ENCODE measurements at places on chromosomes 7 and 10.
A peak's percentile ranks its signal among the peaks of the same experiment; 100 is the strongest.

DNA sequence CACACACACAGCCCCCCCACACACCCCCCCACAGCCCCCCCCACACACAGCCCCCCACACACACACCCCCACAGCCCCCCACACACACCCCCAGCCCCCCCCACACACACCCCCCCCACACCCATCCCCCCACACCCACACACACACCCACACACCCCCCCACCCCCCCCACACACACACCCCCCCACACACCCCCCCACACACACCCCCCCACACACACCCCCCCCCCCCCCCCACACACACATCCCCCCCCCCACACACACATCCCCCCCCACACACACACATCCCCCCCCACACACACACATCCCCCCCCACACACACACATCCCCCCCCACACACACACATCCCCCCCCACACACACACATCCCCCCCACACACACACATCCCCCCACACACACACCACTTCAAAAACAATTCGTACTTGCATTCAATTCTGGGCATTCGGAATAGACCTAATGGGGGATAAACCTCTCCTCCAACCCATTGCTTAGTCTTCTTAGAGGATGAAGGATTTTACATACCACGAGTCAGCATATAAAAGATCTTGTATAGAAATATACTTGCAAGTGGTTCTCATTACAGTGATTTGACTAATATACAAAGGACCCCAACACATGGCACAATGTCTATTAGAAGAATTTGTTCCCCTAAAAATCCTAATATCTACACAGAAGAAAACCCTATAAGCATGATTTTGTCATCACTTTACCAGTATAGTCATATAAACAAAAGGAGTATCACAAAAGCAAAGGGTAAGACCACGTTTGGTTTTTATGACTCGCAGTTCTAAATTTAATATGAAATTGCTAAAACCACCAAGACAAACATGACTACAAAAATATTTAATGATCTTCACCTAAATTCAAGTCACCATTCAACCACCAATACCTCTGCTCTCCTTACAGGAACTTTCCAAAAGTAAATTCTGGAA, 80.9 kb downstream of the DIP2C start:
- no peak for DNase-seq

- no peak for DNase-seq
Measured at GRCh38 chr7:101770466-101770865, 47.0 kb upstream of the CUX1 start.

- DNase-seq = no peak
Measured at GRCh38 chr7:120949393-120949911, 1.1 kb upstream of the ING3 start.

DNA sequence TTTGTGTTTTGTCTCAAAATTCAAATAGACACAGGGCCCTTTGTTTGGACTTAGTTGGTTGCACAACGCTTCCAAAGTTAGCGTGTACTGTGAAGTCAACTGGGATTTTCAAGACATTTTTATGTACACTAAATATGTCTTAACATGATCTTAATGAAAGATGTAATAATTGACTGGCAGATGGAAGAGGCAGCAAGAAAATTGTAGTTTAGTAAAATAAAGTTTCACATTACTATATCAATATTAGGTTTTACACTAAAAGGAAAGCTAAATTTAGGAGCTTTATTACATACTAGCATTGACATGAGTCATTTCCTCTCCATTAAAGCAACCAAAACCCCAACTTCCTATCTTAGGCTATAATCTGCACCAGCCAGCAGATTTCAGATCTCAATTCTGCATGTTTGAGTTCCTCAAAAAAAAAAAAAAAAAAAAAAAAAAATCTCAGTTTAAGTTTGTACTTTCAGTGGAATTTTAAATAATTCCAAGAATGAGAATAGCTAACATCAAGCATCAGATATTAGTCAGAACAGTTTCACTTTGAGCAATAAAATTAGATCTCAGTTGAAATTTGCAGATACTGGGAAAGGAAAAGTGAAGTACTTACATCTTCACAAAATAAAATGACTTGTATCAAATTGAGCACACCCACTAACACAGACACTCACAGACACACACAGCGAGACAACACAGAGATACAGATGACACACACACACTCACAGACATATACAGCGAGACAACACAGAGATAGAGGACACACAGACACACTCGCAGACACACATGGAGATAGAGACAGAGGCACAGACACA, 346.6 kb upstream of the KLF6 start:
- DNase-seq = peak; percentile 73

- no peak for DNase-seq
Measured at GRCh38 chr10:70437721-70438120, 3.8 kb downstream of the NODAL start.
